ENCODE measurements at places on chromosomes 5 and 9.

GRCh38 chr9:16133556-16134227, 580.8 kb downstream of the CCDC171 start:
- DNase-seq: no peak

DNA sequence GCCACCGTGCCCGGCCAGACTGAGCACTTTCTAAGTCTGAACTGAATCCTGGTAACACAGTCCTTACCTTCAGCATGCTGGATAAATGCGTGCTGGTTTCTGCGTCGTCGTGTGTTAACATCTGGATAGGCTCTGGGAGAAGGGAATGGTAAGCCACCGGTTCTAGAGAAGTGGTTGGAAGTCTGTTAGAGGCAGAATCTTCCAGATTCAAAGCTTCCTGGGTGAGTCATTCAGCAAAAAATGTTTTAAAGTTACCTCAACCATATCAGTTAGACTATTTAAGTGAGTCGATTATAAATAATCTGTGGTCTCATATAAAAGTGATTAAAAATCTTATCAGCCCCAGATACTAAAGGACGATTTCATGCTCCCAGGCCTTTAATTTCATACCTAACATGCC, 256.5 kb upstream of the NFIL3 start:
- DNase-seq: no peak

DNA sequence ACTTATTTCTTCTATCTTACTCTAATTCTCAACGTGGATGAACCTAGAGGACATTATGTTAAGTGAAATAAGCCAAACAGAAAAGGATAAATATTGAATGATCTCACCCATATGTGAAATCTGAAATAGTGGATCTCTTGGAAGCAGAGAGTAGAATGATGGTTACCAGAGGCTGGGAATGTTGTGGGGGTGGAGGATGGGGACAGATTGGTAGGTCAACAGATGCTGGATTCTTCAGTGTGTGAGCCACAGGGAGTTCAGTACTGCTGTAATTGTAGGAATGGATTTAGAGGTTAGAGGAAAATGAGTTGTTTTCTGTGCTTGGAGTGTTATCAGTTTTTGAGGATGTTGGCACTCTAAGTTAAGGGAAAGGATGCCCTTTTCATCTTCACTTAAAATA, 190.6 kb downstream of the FBXL7 start:
- DNase-seq: no peak

GRCh38 chr5:32280656-32281081, 32.1 kb downstream of the MTMR12 start:
- DNase-seq: no peak

DNA sequence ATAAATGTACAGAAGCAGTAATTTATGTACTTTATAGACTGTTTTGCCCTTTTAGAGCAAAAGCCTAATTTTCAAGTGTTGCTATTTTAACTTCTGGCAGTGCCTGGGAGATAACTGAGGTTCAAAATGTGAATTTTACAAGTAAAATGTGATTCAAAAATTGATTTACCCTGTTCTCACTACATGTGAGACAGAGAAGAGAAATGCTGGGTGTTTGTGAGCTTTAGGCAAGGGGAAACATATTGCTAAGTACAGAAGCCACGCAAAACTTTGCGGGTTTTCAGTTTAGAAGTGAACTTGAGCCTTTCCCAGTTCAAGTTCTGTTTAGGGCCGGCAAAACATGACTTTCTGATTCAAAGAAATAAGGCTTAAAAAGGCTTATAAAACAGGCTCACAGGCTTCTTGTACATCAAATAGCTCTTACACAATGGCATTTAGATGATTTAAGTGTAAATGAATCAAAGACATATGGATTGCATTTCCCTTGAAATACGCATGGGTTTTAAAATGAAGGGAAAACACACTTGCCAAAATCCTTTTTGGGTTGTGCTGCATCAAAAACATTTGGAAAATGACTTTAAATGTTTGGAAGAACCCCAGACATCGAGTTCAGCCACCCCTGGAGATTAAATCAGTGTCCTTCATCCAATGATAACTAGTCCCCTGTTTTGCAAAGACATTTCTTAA, 370.8 kb upstream of the MEF2C start:
- DNase-seq: no peak

- no peak for DNase-seq
These were observed 70.4 kb upstream of the DAB2 start for GRCh38 chr5:39495227-39495626.

DNA sequence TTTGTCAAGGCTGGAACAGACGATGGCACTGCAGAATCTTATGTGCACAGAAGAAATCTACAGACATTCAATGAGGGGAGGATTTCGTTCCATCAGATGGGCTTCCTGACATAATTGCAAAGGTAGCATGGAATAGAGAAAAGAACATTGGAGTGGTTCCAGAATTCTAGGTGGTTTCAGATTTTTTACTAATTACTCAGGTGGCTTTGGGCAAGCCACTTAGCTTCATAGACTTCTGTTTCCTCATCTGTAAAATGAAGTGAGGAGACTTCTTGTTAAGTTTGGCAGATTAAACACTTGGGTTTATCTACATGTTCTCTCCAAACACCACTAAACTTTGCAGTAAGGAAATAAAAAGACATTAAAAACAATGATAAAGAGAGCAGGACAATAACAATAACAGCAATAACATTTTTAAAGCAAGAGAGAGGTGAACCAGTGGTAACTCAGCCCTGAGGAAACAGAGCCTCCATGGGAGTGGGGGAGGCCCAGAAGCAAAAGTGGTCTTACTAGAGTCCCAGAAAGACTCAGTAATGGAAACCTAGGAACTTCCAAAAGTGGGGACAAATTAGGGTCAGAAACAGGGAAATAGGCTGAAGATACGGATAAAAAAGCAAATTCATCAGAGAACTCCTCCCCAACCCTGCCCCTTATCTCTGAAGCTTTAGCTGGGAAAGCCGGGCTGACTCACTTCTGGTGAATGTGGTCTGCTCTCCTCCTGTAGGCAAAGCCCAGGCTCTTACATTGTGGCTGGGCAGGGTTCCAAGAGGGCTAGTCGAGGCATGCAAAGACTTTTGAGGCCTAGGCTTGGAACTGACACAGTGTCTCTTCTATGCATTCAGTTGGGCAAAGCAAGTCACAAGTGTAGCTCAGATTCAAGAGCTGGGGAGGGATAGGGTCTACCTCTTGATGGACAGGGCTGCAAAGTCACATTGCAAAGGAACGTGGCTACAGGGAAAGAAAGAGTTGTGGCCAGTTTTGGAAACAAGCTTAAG, 11.8 kb upstream of the ACTBL2 start:
- no peak for DNase-seq

GRCh38 chr9:71306134-71306533, 184.7 kb upstream of the TRPM3 start:
- DNase-seq: no peak

DNA sequence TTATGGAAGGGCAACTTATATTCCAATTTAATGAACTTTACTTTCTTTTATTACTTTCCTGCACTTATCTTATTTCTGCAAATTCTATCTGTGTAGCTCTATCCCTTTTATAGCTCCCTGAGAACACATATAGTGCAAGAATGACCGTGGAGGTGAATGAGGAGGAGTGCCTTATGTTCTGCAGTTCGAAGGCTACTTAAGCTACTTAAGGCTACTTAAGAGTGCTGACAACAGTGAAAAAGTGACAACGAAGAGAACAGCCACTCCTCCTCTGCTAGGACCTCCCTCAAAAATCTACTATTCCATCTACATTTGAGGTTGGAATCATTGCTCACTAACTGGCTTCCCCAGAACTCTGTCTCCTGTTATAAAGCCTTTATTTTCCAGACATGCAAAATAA, 1365.7 kb upstream of the C9orf72 start:
- DNase-seq: no peak

DNA sequence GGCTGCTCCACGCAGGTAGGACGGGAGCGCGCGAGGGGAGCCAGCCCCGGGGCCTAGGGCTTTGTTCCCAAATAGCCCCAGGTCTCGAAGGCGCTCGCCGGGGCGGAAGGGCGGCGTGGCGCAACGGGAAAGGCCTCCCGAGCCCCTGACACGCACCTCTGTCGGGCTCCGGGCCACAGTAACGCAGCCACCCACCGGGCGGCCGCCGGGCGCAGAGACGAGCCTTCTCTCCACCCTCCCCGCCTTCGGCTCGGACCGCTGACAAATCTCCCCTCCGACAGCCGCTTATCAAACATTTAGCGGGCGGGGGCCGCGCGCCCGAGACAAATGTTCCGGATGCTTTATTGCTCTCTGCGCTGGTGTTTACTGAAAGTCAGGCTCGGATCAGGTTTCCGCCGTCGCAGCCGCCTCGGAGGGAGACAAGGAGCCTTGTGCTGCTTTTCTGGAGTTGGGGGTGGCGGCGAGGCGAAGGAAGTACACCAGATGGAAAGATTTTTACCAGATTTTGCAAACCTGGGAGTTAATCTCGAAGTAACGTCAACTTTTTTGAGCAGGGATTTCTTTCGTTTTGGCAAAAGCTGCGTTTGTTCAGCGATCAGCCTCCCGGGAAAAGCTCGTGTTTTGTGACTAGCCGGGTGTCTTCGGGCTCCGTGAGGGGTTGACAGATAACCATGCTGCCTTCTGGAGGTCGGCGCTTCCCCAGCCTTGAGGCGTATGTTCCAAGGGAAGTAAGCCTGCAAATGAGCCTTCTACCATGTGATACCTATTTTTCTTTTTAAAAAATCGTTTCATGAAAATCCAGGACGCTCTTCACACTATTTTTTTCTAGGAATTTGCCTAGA, 950 bp downstream of the RGMB start:
- no peak for DNase-seq

DNA sequence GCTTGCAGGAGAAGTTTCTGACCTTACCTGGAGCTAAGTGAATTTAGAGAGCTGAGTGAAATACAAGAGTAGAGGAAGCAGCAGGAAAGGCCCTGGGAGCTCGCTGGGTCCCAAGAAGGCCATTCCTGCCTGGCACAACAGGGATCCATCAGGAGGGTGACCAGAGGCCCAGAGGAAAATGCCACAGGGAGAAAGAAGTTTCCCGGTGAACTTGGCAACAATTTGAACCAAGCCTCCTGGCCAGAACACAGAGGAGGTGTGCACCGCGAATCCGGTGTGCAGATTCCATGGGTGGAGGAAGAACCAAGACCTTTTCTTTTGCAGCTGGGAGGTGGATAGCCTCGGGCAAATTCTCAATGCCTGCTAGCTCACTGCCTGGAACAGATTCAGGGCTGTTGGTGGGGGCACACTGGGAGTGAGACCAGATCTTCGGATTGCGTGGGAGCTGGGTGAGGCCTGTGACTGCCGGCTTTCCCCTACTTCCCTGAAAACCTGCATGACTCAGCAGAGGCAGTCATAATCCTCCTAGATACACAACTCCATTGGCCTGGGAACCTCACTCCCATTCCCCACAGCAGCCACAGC, 1850.9 kb upstream of the NUDT12 start:
- DNase-seq: no peak

DNA sequence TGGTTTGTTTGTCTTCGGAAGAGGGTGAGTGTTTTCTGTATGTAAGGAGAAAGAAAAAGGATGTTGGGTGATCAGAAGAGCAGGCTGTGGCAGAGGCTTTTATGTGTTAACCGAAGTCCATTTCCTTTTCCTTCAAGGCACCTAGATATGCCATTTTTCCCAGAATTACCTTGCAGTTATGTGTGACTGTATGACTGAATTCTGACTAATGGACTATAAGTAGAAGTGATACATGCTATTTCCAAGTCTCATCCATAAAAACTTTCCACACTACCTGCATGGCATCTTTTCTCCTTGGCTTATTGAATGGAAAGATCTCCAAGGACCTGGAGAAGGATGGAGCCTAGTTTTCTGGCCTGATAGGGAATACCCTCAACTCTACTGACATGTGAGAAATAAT, 10.6 kb upstream of the NDUFS4 start:
- DNase-seq: no peak

DNA sequence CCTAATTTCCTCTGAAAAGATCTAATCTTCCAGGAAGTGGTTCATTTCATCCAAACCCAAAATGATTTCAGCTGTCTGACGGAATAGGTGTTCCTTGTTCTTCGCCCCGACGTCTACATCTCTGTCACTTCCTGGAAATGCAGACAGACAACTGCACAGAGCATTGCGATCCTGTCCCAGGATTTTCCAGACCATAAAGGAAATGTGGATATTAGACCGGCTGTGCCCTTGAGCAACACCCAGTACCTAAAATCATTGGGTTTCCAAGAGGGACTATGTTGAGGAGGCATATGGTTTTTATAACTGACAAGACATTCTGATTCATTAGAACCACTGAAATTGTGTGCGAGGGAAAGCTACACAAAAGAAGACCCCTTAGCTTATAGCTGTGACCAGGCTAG, 74.2 kb downstream of the MSX2 start:
- DNase-seq: no peak

GRCh38 chr9:116661037-116661954, 25.8 kb upstream of the TRIM32 start:
- DNase-seq: no peak

- no peak for DNase-seq
These were observed 239.5 kb upstream of the SLC24A2 start for GRCh38 chr9:20028192-20028848.

DNA sequence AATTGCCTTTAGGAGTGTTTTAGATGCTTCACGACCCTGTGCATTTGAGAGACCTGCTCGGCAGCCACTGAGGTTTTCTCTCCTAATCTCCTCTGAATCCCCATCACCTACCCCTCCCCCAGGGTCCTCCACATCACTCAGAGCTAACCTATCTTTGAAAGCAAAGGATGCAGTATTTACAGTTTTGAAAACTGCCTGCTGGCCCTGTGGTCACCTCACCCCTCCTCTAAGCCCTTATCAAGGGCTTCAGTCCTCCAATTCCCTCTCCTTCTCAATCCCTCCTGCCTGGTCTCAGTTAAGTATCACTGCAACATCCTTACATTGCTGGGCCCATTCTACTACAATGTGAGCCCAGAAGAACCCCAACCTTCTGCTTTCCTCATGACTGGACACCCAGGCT, 4.6 kb downstream of the RPP25L start:
- DNase-seq: no peak

DNA sequence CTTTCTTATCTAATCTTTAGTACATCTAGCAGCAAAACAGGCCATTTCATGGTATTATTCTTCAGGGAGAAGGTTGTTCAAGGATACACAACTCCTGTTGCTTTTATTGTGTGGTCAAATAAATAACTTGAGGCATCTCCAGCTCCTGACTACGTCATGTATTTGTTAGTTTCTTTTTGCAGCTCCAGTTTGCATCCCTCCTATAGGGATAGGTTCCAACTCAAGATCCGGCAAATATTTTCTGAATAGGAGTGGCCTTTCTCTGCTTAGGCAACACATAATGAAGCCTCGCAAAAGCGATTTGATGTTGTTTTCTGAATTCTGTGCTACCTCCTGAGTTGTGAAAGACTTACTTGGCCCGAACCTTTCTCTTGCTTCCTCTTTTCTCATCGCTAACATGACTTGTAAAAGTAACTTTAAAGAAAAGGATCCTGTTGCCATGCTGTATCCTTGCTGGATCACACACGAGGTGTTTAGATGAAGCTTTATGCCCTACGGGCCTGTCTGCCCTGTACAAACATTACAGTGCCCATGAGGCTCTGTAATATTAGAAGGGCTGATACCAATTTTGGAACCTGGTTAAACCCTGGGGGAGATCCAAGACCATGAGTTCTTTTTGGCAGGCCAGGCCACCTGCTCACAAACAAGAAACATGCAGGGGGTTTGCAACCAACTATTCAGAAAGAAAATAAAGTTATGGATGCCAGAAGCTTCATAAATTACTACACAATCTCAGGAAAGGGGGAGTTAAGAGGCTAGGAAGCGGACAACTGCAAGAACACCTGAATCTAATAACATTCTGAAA, 149.8 kb upstream of the FGF10 start:
- DNase-seq: no peak
